ENCODE measurements at places on chromosomes 6 and 20.

DNA sequence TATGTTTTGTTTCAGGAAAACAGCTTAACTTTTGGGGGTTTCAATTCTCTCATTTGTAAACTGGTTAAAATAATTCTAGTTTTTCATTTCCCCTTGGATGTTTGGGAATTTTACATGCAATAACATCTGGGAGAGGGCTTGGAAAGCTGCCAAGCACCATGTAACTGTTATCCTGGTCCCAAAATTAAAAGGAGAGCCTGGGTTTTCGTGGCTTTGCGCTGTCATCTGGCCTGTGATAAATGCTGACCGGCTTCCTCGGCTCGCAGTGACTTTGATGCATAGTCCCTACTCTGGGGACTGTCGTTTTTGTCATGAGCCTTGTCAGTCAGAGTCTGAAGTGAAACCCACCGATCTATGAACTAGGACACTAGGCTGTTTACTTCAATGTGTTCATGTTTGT is 12.2 kb downstream of the SLC35F1 start:
- DNase-seq: no peak

DNA sequence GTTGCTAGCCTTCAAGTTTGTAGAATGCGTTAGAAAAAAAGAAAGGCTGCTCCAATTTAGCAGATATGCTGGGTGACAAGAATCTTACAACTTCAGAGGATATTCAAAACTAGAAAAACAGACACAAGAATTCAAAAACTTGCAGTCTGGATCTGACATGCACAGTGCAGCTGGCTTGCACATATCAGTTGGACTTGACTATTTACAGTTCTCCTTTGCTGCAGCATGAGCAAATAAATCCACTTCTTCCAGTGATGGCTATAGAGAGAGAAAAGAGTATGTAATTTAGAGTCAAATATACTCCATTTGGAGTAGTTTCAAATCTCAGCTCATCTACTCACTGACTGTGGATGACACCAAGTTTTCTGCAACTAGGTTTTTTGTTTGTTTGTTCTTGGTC is 247.0 kb downstream of the RIMS1 start:
- DNase-seq: no peak

DNA sequence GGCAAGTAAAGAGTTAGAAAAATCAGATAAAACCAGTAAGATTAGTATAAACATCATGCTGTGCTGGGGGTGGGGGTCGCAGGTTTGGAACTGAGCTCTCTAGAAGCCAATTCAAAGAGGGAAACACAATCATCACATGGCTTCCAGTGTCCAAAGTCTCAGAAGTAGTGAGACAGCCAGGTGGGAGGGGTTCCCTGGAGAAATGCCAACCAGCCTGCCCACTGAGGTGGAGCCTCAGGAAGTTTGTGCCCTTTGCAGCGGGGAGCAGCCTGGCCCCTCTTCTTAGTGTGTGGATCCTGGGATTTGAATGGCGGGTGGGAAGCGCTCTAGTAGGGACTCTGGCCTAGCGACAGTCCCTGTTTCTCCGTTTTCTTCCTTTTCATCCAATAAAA is 21.4 kb downstream of the C6orf15 start:
- DNase-seq: no peak

GRCh38 chr6:91105532-91105931 is 518.7 kb upstream of the MAP3K7 start:
- no peak for DNase-seq

- DNase-seq: no peak
These were observed 28.7 kb downstream of the GNAS start for GRCh38 chr20:58880994-58881752.

GRCh38 chr6:37077191-37077904 is 71.9 kb downstream of the FGD2 start:
- no peak for DNase-seq

DNA sequence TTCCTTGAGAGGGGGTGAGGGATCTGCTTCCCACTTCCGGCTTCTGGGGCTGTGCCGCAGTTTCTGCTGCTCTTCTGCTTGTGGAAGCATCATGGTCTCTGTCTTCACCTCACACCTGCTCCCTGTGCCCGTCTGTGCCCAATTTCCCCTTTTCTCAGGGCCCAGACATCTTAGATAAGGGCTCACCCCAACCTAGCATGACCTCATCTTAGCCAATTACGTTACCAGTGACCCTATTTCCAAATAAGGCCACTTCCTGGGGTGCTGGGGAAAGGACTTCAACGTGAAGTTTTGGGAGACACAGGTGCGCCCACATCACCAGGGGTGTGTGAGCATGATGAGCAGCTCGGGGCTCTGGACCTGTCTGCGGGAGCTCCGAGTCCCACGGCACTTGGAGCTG is 20.7 kb upstream of the RBBP8NL start:
- DNase-seq: no peak

DNA sequence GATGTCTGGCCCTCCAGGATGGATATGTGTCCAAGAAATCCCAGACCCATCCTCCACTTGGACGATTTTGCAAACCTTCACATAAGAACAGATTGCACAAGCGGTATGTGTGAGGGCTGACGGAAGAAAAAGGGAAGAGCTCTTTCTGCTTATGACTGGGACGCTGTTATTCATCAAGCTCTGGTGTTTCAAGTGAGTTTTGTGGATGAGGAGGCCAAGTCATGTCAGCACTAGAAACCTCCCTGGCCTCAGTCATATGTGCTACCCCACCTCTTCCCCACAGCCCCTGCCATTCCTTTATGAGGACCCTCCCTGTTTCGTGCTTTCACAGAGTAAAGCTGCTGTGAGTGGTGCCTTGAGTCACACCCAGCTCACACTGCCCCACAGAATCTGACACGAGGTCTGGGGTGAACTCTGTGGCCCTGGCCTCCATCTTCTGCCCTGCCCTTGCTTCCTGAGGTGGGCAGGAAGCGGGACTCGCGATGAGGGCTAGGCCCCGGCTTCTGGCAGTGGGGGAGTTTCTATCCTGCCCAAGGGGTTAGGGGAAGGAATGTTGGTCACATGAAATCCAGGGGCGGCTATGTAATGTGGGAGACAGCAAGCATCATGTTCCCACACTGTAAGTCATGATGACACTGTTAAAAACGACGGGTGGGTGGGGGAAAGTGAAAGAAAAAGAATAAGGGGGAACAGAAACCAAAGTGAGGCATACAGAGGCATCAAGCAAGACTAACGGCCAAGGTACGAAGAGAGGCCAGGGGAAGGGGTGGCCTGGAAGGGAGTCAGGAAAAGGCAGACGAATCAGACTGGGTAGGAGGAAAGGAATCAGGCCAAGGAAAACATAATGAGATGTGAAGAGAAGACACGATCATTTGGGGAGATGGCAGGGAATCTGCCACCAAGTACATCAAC is 78.1 kb downstream of the PRDM1 start:
- peak; percentile 57 for DNase-seq

DNA sequence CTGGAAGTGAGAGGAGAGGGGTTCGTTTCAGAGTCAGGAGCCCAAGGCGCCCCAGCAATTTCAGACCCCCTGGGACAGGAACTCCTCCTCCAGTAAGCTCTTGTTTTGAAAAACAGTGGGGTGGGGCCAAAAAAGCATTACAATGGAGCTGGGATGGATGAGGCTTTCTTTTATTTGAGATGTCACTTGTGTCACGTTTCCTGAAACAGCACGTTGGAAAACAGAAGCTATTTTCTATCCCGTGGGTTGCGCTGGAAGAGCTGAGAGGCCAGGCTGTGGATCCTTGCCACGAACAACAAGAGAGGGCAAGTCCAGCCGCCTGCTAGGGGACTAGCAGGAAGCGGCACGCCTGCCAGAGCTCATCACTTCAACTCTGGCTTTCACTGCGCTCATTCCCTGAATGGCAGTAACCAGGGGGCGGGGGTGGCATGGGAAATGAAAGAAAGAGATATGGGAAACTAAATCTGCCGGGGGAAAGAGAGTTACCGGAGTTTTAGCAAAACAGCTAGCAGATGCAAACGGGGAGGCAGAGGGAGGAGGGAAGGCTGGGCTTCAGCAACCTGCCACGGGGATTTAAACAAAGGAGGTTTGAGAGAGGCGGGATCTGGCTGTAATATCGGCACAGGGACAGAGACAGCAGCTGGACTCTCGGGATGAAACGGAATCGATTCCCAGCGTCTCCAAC is 34.6 kb downstream of the GCNT2 start:
- DNase-seq: no peak

Data from stimulated activated naive CD8-positive, alpha-beta T cell treated with anti-CD3 and anti-CD28 coated beads, Interleukin-15, amount 100 ng/mL, for 72 hours (primary cell).